ENCODE measurements at places on chromosomes 6 and 20. TPM values are rescaled to one million over a fixed set of nuclear protein-coding genes. Genes with fewer than 3 reads are reported as not detected.

GLYATL3 gene
- total RNA-seq = not detected

RAET1L gene
- total RNA-seq = not detected

SPDEF gene
- not detected for total RNA-seq

PRSS35 gene
- total RNA-seq = 0.06 TPM

VIP gene
- total RNA-seq = not detected

APCDD1L gene
- not detected for total RNA-seq

NMBR gene
- not detected for total RNA-seq

IL17A gene
- total RNA-seq = 0.61 TPM

TEAD3 gene
- 0.71 TPM for total RNA-seq

FLRT3 gene
- not detected for total RNA-seq

CLIC5 gene
- 6.5 TPM for total RNA-seq

FILIP1 gene
- total RNA-seq = not detected

BPIFB2 gene
- total RNA-seq = not detected

DZANK1 gene
- 2.1 TPM for total RNA-seq

SNX21 gene
- 1.6 TPM for total RNA-seq

TSBP1 gene
- total RNA-seq = not detected

ACTL10 gene
- total RNA-seq = 4.7 TPM

SLC52A3 gene
- not detected for total RNA-seq

KCNS1 gene
- total RNA-seq = 0.70 TPM

POPDC3 gene
- not detected for total RNA-seq

DTNBP1 gene
- total RNA-seq = 17.1 TPM

PDSS2 gene
- 12.6 TPM for total RNA-seq

CRISP3 gene
- not detected for total RNA-seq

SMLR1 gene
- not detected for total RNA-seq

SNX5 gene
- total RNA-seq = 205 TPM

PARD6B gene
- 5.2 TPM for total RNA-seq

ARMC12 gene
- 0.38 TPM for total RNA-seq

ZNF322 gene
- total RNA-seq = 14.4 TPM

SIGLEC1 gene
- total RNA-seq = not detected

ETV7 gene
- total RNA-seq = 0.36 TPM

SLC32A1 gene
- total RNA-seq = not detected

BFSP1 gene
- 0.38 TPM for total RNA-seq

EFCAB8 gene
- 0.21 TPM for total RNA-seq

PGBD1 gene
- total RNA-seq = 4.1 TPM

ANGPT4 gene
- not detected for total RNA-seq

TBXT gene
- not detected for total RNA-seq

Measured in activated CD8-positive, alpha-beta memory T cell treated with anti-CD3 and anti-CD28 coated beads for 36 hours (primary cell).